ENCODE measurements at places on chromosomes 12 and 14.

DNA sequence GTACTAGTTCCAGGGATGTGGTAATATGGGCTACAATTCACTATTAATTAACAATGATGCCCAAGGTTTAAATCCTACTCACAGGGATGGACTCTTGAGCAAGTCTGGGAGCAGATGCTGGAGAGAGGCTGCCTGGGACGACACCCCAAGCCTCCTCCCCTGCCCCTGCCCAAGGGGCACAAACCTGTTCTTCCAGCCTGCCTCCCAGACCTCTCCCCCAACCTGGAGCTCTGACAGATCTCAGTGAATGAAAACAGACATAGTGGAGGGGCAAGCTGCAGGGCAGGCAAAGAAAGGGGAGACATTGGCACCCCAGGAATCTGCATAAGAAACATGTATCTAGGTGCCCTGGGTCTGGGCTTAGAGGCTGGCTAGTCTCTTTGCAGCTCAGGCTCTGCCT is 5.8 kb downstream of the KDM2B start:
- DNase-seq: no peak

DNA sequence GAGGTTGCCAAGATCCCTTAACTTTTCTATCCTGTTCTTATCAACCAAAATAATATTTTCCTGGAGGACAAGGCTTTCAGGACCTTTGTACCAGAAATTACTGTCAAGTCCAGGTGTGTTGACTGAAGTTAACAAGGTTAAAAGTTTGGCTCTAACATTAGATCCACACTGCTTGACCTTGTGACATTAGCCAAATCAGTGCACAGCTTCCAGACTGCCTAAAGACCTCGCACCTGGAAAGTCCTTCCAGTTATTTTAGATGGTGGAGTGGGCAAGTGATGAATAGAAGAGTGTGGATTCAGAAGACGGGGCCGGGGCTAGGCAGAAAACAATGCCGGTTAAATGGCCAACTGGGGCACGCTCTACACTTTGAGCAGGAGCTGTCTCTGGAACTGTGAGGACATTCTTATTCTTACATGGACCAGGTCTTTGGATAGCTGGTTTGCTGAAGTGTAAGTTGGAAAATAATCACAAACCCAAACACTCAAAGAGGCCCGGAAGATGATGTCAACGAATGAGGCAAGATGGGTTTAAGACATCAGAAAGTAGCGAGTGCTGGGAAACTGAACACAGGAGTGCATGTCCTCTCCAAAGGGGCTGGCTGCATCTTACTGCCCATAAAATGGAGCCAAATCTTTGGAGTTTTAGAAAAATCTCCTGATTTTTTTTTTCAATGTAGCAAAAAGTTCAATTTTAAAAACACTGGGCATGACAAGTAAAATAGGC is 56.3 kb downstream of the NIN start:
- DNase-seq: no peak

DNA sequence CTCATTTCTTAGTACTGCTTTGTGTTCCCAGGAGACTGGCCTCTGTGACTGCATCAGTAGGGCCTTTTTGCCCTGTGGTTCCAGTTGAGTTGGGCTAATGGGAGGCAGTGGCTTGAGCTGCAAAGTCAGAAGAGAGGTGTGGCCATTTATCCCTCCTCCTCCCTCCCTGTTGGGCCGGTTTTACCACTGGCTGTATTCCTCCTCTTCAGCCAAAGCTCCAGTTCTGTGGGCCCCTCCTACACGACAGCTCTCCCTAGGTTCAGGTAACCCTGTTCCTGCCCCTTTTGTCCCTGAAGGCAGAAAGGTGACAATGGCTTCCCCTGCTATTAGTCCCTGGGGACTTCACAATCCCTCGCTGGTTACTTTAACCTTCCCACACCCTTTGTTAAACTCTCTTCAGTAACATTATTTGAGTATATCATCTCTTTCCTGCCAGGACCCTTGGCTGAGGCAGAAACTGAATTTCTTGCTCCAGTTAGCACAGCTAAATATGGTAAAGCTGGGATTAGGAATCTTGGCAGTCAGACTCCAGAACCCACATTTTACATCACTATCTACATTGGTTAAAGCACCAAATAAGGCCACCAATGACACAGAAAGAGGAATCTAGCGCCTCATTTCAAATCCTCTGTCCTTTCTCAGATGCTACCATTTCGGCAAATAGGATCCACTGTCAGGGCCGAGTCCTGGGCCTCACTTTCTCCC is 121.9 kb upstream of the SLC35F4 start:
- DNase-seq: no peak

DNA sequence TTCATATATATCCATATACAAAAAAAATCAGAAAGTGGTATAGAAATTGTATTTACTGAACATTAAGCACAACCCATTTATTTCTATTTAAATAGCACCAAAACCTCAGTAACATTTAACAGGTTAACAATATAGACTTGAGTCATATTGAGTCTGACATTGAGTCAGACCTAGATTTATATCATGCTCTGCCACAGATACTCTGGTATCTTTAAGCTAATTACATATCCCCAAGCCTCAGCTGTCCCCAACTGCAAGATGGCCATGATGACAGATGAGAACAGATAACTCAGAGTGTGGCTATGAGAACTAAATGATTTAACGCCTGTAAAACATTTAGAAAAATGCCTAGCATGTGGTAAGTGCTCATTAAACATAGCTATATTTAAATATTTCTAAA is 40.3 kb downstream of the IFNG start:
- no peak for DNase-seq

GRCh38 chr14:99685596-99685995 is 1.5 kb downstream of the CYP46A1 start:
- DNase-seq: no peak

GRCh38 chr14:38138473-38139138 is 69.1 kb upstream of the SSTR1 start:
- no peak for DNase-seq

DNA sequence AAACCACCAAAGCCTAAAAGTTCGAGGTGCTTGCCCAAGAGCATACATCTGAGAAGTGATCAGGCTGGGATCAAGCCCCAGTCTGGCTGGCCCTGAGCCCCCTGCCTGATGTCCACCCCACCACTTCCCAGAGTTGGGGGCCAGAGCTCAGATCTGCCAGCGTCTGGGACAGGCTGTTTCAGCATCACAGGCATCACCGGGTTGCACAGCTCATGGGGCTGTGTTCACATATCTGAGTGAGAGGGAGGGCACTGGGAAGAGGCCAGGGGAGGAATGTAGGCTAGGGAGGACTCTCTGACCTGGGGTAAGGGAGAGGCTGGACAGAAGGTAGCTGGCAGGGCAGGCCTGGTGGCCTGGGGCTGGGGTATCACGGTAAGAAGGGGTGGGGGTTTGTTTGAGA is 6.0 kb downstream of the TGM1 start:
- DNase-seq: no peak

DNA sequence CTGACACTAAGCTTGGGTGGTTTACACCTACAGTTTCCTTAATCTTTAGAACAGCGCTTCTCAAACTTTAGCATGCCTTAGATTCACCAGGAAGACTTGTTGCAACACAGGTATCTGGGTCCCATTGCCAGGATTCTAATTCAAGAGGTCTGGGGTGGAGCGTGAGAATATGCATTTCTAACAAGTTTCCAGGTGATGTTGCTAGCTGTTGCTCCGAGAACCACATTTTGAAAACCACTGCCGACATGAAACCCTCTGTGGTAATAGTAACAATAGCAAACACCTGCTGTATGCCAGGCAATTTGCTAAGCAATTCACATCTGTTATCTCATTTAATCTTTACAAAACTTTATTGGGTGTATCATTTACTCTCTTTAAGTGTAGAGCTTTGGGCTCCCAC is 58.6 kb downstream of the TRHDE start:
- DNase-seq: no peak

DNA sequence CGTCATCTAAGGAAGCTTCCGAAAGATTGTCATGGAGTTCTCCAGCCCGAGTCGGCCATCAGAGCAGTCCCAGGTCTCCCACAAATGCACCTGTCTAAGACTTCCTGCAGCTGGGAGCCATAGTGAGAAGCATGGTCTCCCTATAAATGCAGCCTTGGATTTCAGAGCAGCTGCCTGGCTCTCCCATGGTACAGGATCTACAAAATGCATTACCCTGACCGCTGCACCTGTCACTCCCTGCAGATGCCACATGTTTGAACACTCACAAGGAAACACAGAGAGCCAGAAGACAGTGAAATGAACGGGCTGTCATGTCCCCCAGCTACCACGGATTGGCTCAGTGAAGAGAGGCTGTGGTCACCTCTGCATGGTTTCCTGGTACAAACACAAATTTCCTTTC is 702.7 kb downstream of the MED13L start:
- DNase-seq: no peak

- DNase-seq: no peak
Observed at GRCh38 chr12:108649126-108649525, 15.4 kb upstream of the SELPLG start.

DNA sequence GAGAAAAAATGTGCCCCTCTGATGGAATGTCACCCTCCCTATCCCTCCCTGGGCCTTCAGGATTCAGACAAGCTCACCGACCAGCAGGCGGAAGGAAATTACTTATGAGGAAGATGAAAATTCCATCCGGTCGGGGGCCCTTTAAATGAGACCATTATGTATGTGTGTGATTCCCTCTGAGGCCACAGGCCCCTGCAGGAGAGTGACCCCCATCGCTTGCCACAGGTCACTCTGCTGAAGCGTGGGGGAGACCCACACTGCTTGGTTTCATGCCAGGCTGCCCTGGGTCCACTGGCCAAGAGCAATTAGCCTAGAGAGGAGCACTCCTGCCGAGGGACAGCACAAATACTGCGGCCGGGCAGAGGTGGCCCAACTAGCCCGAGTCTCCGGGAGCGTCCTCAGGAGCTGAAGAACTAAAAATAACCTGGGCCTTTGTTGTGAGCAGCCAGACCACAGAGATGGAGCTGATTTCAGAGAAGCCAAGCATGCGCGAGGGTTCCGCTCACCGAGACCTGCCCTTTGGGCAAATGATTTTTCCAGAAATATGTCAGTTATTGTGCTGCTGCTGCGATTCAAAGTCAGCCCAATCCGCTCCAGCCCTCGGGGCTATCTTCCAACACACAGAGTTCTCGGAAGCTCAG is 276.4 kb downstream of the DPF3 start:
- no peak for DNase-seq

DNA sequence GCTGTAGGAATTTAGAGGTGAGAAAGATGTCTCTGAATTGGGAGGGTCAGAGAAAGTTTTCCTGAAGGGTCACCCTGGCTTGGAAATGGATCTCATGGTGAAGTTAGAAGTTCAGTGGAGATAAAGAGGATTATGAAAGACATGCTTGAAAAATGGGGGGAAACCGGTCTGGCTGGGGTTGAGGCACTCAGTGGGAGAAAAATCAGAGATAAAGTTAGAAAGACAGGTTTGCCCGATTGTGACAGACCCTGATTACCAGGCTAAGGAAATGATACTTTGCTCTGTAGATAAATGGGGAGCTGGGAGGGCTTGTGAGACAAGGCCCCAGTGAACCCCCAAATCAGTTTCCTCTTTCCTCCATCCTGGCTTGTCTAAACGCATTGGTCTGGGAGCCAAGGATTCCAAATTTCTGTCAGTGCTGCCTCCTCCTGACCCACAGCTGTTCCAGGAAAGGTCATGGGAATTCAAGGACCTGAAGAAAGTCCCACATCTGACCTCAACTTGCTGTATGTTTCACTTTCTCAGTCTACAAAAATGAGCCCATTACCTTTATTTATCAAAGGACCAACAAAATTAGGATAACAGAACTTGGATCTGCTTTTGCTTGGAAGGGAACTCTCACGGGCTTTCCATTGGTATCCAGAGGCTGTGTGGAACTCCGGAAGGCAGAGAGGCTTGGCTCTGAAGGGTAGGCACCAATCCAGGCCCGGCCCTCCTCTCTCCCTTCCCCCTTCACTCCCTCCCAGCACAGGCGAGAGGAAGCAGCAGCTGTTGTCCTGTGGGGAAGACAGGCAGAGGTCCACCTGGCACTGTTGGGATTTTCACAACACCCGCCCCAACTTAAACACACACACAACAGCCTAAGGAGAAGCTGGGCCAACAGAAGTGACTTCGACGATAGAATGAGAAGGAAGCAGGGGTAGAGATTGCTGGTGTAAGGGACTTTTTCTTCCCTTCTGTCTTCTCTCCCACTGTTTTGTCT is 3.4 kb upstream of the RNASE7 start:
- DNase-seq: no peak

All from activated naive CD4-positive, alpha-beta T cell (primary cell).